CD8-positive, alpha-beta memory T cell (primary cell): ENCODE measurements at places on chromosomes 4 and X.

GRCh38 chr4:61666244-61666643 is 466.1 kb downstream of the ADGRL3 start:
- H3K27me3 ChIP-seq = no peaks in the 10 kb centered on the region
- no peaks in the 10 kb centered on the region for H3K4me1 ChIP-seq
- H3K27ac ChIP-seq = no peak overlapping the region
- no peak overlapping the region for H3K4me3 ChIP-seq

DNA sequence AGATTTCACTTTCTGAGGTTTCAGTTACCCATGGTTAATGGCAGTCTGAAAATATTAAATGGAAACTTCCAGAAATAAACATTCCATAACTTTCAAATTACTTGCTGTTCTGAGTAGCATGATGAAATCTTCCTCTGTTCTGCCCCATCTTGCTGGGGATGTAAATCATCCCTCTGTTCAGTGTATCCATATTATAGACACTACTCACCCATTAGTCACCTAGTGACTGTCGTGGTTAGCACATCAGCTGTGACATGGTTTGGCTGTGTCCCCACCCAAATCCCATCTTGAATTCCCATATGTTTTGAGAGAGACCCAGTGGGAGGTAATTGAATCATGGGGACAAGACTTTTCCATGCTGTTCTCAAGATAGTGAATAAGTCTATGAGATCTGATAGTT is 125.5 kb upstream of the GIMD1 start:
- no peaks in the 10 kb centered on the region for H3K27me3 ChIP-seq
- H3K4me1 ChIP-seq = no peaks in the 10 kb centered on the region
- H3K27ac ChIP-seq = no peak overlapping the region
- no peak for DNase-seq

- H3K27me3 ChIP-seq = no peaks in the 10 kb centered on the region
- H3K4me3 ChIP-seq = no peak overlapping the region
- H3K27ac ChIP-seq = no peak overlapping the region
- H3K36me3 ChIP-seq = no peaks in the 10 kb centered on the region
- peaks cover 39% of the 10 kb centered on the region for H3K4me1 ChIP-seq
- DNase-seq = no peak
Observed at GRCh38 chr4:112302320-112303274, 5.4 kb downstream of the ALPK1 start.

GRCh38 chrX:120419463-120419862 is 49.6 kb downstream of the LAMP2 start:
- H3K36me3 ChIP-seq = no peaks in the 10 kb centered on the region
- peak overlapping the region; percentile 8 for H3K4me3 ChIP-seq
- peaks cover 20% of the 10 kb centered on the region for H3K4me1 ChIP-seq
- DNase-seq = no peak
- no peak overlapping the region for H3K27ac ChIP-seq

- no peaks in the 10 kb centered on the region for H3K36me3 ChIP-seq
- H3K27me3 ChIP-seq = no peaks in the 10 kb centered on the region
- no peak overlapping the region for H3K4me3 ChIP-seq
- H3K27ac ChIP-seq = no peak overlapping the region
Observed at GRCh38 chr4:26987191-26987590, 126.5 kb downstream of the STIM2 start.

DNA sequence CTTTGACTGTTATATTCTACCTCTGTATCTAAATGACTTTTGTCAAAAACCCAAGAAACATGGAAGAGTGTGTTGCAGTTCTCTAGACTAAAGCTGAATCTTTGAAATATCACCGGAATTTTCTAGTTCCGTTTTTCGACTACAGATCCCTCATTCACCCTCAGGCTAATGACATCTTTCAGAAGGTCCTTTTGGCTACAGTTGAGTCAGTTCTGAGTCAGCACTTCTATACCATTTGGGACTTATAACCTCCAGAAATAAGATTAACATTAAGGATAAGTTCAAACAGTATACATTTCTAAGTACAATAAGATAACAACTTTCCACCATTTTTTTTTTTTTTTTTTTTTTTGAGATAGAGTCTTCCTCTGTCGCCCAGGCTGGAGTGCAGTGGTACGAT is 331.0 kb upstream of the CPXCR1 start:
- no peak for DNase-seq
- H3K36me3 ChIP-seq = no peaks in the 10 kb centered on the region
- H3K4me1 ChIP-seq = no peaks in the 10 kb centered on the region
- no peak overlapping the region for H3K4me3 ChIP-seq
- H3K27ac ChIP-seq = no peak overlapping the region

- H3K4me3 ChIP-seq = no peak overlapping the region
- no peak for DNase-seq
- no peaks in the 10 kb centered on the region for H3K36me3 ChIP-seq
Observed at GRCh38 chr4:35943606-35944005, 300.7 kb downstream of the ARAP2 start.

DNA sequence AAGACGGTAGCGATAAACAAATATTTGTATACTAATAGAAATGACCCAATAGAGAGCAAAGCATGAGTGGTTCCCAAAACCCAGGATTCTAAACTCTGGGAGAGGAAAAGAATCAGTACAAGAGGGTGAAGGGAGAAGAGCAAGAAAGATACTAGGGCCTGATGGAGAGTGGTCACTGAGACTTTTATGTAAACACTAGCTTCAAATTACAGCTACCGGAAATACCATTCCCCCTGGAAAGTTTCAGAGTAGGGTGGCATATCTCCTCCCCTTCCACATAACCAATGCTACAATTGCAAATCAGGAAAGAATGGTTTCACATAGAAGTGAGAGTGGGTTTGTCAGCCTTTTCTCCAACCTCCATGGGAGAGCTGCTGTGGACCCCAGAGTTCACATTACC is 77.1 kb downstream of the EIF4E start:
- H3K27ac ChIP-seq = no peak overlapping the region
- H3K4me1 ChIP-seq = no peaks in the 10 kb centered on the region
- no peaks in the 10 kb centered on the region for H3K36me3 ChIP-seq

- H3K4me1 ChIP-seq = no peaks in the 10 kb centered on the region
- H3K4me3 ChIP-seq = no peak overlapping the region
- no peak for DNase-seq
- no peaks in the 10 kb centered on the region for H3K27me3 ChIP-seq
- H3K36me3 ChIP-seq = no peaks in the 10 kb centered on the region
- H3K27ac ChIP-seq = no peak overlapping the region
Observed at GRCh38 chrX:14344172-14344940, 185.0 kb upstream of the GLRA2 start.

GRCh38 chr4:54658252-54659093 is 716 bp downstream of the KIT start:
- H3K4me3 ChIP-seq = peak overlapping the region; percentile 17
- H3K27ac ChIP-seq = peak overlapping the region; percentile 7
- peaks cover 4% of the 10 kb centered on the region for H3K4me1 ChIP-seq
- H3K27me3 ChIP-seq = peaks cover 7% of the 10 kb centered on the region

GRCh38 chrX:39854772-39855747 is 242.7 kb downstream of the BCOR start:
- DNase-seq = peak; percentile 86
- peaks cover 47% of the 10 kb centered on the region for H3K4me1 ChIP-seq
- no peaks in the 10 kb centered on the region for H3K36me3 ChIP-seq
- H3K4me3 ChIP-seq = peak overlapping the region; percentile 71
- no peaks in the 10 kb centered on the region for H3K27me3 ChIP-seq

DNA sequence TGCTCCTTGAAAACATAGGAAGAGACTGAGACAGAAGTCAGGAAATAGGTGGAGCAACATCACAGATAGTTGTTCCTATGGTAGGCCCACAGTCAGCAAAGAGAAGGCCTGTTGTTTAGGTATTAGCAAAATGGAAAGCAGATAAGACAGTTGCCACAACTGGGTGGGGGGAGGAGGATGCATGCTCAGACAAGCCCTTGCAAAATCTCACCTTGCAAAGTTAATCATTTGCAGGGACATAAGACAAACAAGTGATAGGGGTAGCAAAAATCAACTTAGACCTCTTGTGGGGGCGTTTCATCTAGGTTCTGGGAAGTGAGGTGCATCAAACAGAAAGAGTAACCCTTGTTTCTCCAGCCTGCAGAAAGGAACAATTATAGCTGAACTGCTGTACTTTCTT is 30.7 kb downstream of the SERPINA7 start:
- H3K27me3 ChIP-seq = no peaks in the 10 kb centered on the region
- H3K27ac ChIP-seq = no peak overlapping the region
- no peaks in the 10 kb centered on the region for H3K36me3 ChIP-seq
- DNase-seq = no peak
- H3K4me1 ChIP-seq = no peaks in the 10 kb centered on the region

GRCh38 chr4:36054694-36055422 is 189.5 kb downstream of the ARAP2 start:
- no peak overlapping the region for H3K27ac ChIP-seq
- DNase-seq = no peak
- H3K36me3 ChIP-seq = no peaks in the 10 kb centered on the region
- H3K4me3 ChIP-seq = no peak overlapping the region

- no peak overlapping the region for H3K27ac ChIP-seq
- H3K27me3 ChIP-seq = no peaks in the 10 kb centered on the region
- H3K4me1 ChIP-seq = no peaks in the 10 kb centered on the region
- DNase-seq = no peak
- H3K4me3 ChIP-seq = no peak overlapping the region
Observed at GRCh38 chr4:57378766-57379165, 268.6 kb upstream of the IGFBP7 start.

GRCh38 chrX:13579661-13580060 is 10.3 kb downstream of the EGFL6 start:
- H3K36me3 ChIP-seq = no peaks in the 10 kb centered on the region
- no peak overlapping the region for H3K4me3 ChIP-seq
- H3K27ac ChIP-seq = no peak overlapping the region
- H3K27me3 ChIP-seq = no peaks in the 10 kb centered on the region
- no peaks in the 10 kb centered on the region for H3K4me1 ChIP-seq

- no peak overlapping the region for H3K4me3 ChIP-seq
- no peaks in the 10 kb centered on the region for H3K36me3 ChIP-seq
- DNase-seq = no peak
Observed at GRCh38 chrX:108557580-108557979, 117.9 kb downstream of the COL4A5 start.

GRCh38 chrX:12580548-12580947 is 210.7 kb upstream of the PRPS2 start:
- H3K4me3 ChIP-seq = no peak overlapping the region
- H3K4me1 ChIP-seq = no peaks in the 10 kb centered on the region
- H3K36me3 ChIP-seq = no peaks in the 10 kb centered on the region
- no peak for DNase-seq

GRCh38 chr4:82903737-82904136 is 3.2 kb downstream of the THAP9 start:
- no peaks in the 10 kb centered on the region for H3K27me3 ChIP-seq
- H3K4me1 ChIP-seq = peaks cover 19% of the 10 kb centered on the region
- no peak for DNase-seq
- H3K4me3 ChIP-seq = no peak overlapping the region
- no peak overlapping the region for H3K27ac ChIP-seq
- no peaks in the 10 kb centered on the region for H3K36me3 ChIP-seq

- peak overlapping the region; percentile 38 for H3K4me3 ChIP-seq
- peak; percentile 26 for DNase-seq
- H3K4me1 ChIP-seq = peaks cover 55% of the 10 kb centered on the region
- H3K27ac ChIP-seq = peak overlapping the region; percentile 57
- H3K27me3 ChIP-seq = no peaks in the 10 kb centered on the region
Observed at GRCh38 chrX:2710041-2710840, 19.1 kb downstream of the CD99 start.

DNA sequence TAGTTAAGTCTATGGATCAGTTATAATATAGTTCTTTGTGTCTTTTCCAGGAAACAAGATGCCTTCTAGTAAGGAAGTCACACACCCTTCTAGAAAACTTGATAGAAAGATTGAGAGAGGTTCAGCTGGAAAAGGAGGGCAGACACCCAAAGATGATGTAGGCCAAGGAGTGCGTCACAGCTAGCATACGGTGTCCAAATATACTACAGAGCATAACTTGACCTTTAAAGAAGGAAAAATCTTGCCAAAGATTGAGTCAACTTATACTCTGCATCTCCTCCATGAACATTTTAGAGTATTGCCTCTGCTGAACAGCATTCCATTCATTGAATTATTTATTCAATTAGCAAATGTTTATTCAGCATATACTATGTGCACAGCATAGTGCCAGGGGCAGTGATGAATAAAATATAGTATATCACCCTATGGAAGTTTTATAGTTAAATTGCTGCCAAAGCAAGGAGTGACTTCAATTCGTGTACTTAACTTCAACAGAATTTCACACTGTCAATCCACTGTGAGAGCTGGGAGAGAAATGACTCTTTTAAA is 51.9 kb upstream of the SLC6A14 start:
- no peak overlapping the region for H3K27ac ChIP-seq
- no peaks in the 10 kb centered on the region for H3K4me1 ChIP-seq
- DNase-seq = no peak

DNA sequence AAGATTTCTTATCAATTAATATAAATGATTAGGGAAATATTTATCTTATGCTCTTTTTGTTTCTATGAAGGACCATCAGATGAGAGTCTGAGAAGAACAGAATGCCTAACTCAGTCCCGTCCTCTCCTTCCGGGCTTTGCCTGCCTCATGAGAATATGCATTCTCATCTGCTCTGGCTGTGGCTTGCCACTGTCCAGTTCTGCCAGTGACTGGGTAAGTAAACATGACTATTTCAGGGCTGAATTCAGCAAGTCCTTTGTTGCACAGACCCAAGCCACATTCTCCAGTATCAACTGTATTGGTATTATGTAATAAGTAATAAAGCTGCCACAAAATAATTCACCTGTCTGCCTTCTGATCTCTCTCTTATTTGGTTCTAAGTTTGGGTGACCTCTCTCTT is 110.7 kb downstream of the WDFY3 start:
- H3K4me3 ChIP-seq = no peak overlapping the region
- no peak for DNase-seq
- H3K27me3 ChIP-seq = no peaks in the 10 kb centered on the region

DNA sequence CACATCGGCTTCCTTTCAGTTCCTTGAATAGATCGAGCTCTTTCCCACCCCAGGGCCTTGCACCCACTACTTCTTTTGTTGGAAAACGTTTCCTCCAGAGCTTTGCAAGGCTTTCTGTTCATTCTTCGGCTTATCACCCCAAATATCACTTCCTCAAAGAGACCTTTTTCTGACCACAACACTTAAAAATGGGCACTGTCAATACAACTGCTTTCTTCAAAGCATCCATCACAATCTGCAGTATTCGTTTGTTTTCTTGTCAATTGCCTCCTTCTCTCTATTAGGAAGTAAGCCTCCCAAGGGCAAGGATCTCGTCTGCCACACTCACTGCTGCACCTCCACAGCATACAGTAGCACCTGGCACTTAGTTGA is 17.7 kb upstream of the CENPU start:
- H3K27me3 ChIP-seq = no peaks in the 10 kb centered on the region
- no peaks in the 10 kb centered on the region for H3K36me3 ChIP-seq
- H3K4me3 ChIP-seq = no peak overlapping the region
- peaks cover under 1% of the 10 kb centered on the region for H3K4me1 ChIP-seq
- DNase-seq = no peak
- no peak overlapping the region for H3K27ac ChIP-seq
